ENCODE measurements at places on chromosomes 16 and 17. TPM values are rescaled to one million over a fixed set of nuclear protein-coding genes. Genes with fewer than 3 reads are reported as not detected.

GSDMA gene
- not detected for total RNA-seq

KRTAP2-2 gene
- total RNA-seq: not detected

DDX42 gene
- total RNA-seq: 67.6 TPM

RUNDC3A gene
- 2.1 TPM for total RNA-seq

CPNE7 gene
- 6.6 TPM for total RNA-seq

TOP2A gene
- total RNA-seq: 37.4 TPM

DUXB gene
- not detected for total RNA-seq

- H3K36me3 ChIP-seq: no peaks in the 10 kb centered on the region
- no peaks in the 10 kb centered on the region for H3K27me3 ChIP-seq
- no peak for DNase-seq
- no peak overlapping the region for H3K27ac ChIP-seq
Measured at GRCh38 chr17:64337676-64338075, 53.0 kb downstream of the PECAM1 start.

- H3K27ac ChIP-seq: peak overlapping the region; percentile 80
- no peaks in the 10 kb centered on the region for H3K36me3 ChIP-seq
- DNase-seq: peak; percentile 45
Measured at GRCh38 chr16:70725024-70725911, 39.4 kb upstream of the MTSS2 start.

DNA sequence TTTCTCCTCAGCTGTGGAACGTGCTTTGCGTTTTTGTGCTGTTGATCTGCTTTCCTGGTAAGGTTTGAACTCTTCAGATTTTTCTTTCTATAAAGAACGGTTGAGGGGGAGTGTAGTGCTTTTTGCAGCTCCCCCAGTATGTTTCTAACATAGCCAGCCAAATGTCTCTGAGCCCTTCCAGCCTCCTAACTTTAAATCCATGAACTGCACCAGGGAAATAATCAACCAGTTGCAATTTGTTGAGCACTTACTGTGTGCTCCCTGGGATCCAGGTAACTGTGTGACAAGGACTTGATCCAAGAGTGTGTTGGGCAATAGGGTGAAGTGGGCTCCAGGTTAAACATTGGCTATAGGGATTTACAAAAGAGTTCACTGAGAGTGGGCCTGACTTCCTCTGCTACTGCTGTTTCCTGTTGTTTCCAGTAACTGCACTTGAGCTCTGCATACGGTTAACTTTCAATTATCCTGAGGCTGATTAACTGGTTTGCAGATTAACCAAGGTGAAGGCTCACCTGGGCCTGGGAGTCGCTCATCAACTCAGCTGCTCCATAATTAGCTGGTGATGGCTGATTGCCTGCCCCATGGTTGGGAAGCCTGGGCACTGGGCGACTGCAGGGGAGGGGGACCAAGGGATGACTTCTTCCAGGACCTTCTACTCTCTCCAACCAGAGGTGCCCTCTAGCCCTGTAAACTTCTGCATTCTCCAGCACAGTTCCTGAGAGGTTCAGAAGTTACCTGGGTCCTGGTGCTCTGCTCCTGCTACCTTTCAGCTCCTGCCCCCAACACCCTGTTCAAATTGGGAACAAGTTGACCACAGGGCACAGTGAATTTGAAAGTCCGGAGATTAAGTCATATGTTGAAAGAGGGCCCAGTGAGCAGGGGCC, 19.5 kb downstream of the HLF start:
- H3K27ac ChIP-seq: peak overlapping the region; percentile 80
- H3K4me3 ChIP-seq: no peak overlapping the region
- no peak for DNase-seq
- no peaks in the 10 kb centered on the region for H3K36me3 ChIP-seq
- H3K27me3 ChIP-seq: no peaks in the 10 kb centered on the region
- peaks cover 24% of the 10 kb centered on the region for H3K4me1 ChIP-seq

- no peaks in the 10 kb centered on the region for H3K27me3 ChIP-seq
- no peak for DNase-seq
- H3K4me1 ChIP-seq: peaks cover 10% of the 10 kb centered on the region
- H3K36me3 ChIP-seq: no peaks in the 10 kb centered on the region
Measured at GRCh38 chr17:46139432-46140210, 53.6 kb downstream of the KANSL1 start.

DNA sequence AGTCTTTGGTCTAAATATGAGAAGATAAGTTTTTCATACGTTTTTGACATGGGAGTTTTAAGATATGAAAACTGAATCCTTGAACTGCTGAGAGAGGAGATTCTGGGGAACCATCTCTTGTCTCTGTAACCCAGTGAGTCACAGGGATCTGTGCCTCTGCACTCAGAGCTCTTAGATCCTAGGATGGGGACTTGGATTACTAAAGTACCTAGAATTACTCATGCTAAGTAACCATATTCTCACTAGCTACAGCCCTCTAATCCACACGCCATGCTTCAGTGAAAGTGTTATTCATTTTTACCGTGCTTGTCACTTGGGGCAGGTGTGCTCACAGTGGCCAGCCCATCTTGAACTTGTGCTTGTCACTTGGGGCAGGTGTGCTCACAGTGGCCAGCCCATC, 2.0 kb downstream of the MRM3 start:
- H3K36me3 ChIP-seq: no peaks in the 10 kb centered on the region
- H3K4me3 ChIP-seq: no peak overlapping the region
- H3K27me3 ChIP-seq: no peaks in the 10 kb centered on the region
- DNase-seq: no peak
- H3K27ac ChIP-seq: no peak overlapping the region

DNA sequence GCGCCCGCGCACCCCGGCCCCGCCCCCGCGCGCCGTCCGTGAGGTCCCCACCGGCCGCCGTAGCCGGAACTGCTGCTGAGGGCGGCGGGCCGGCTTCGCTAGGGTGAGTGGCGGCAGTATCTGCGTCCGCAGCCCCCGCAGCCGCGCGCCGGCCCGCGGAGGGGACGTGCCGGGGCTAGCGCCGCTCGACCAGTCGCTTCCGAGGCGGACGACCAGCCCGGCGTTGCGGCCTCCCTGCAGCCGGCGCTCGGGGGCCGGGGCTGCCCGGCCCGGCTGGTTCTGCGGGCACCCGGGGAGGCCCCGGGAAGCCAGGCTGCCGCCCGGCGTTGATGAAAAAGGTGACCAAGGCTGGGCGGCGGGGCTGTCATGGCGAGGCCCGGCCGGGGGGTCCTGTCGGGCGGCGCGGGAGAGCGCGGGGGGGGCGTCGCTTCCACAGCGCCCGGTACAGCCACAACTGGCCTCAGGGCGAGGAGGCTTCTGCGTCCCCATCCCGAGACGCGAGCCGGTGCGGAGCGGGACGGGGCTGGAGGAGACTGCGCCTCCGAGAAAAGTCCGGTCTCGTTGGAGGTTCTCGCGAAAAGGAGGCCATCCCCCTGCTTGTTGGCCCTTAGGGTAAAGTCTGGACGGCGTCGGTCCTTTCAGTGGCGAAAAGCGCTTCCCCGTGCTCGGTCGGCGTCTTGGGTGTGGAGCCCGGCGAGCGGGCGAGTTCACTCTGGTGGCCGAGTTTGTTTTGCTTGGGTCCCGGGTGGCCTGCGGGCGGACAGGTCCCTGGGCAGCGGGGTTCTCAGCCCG, at the start of gene CRAMP1:
Gene CRAMP1 (plus strand): TSS at position 41 of the 792 bp plus-strand sequence. CDS start 2,280 bp downstream, outside the sequence.
- H3K4me3 ChIP-seq: peak within 1 kb of the TSS; percentile 80
- H3K27ac ChIP-seq: peak within 1 kb of the TSS; percentile 56
- DNase-seq: peak; percentile 43
- peaks cover 30% of the 10 kb centered on the region for H3K4me1 ChIP-seq

- no peak for DNase-seq
- H3K27me3 ChIP-seq: no peaks in the 10 kb centered on the region
- no peak overlapping the region for H3K27ac ChIP-seq
Measured at GRCh38 chr16:11225677-11226549, 30.1 kb downstream of the SOCS1 start.

DNA sequence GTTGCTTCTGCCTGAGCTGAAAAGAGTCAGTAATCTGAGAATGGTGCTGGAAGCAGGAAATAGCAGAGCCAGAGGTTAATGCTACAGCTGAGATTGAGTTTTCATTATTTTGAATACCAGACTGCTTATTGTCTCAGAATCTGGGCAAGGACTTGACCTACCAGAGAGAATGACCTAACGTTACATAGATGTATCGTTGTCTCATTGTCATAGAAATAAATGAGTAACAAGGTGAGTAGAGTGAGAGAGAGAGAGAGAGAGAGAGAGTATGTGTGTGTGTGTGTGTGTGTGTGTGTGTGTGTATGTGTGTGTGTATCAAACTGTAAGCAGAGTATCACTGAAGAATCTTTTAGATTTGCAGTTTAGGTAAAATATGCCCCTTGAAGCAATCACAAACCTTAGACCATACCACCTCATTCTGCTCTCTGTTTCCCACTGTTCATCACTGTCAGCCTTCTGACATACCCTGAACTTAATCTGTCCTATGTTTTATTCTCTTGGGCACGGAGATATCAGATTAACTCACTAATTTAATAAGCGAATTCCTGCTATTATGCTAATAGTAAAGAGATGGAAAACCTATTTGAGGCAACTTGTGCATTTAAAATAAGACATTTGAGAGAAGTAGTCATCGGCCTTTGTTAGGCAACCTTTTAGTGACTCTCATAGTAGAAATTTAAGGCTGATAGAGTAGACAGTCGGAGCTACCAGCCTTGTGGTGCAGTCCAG, 87.8 kb downstream of the CYB561 start:
- DNase-seq: no peak
- peak overlapping the region; percentile 69 for H3K27ac ChIP-seq
- H3K4me3 ChIP-seq: no peak overlapping the region
- H3K27me3 ChIP-seq: no peaks in the 10 kb centered on the region

DNA sequence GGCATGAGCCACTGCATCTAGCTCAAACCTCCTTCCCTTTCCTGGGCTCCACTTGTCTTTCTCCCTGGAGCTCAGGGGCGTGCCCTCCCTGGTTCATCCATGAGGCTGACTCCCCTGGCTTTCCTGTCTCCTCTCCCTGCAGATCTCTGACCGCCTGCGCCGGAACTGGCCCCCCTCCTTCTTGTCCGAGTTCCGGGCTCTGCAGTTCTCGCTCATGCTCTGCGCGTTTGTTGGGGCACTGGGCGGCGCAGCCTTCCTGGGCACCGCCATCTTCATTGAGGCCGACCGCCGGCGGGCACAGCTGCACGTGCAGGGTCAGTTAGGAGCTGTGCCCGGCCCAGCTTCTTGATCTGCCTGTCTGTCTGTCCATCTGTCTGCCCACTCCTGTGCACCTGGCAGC, 1.2 kb upstream of the LAT start:
- no peak overlapping the region for H3K4me3 ChIP-seq
- no peak for DNase-seq
- no peak overlapping the region for H3K27ac ChIP-seq
- H3K4me1 ChIP-seq: no peaks in the 10 kb centered on the region
- no peaks in the 10 kb centered on the region for H3K27me3 ChIP-seq

GRCh38 chr16:25585526-25585925, 106.2 kb upstream of the HS3ST4 start:
- no peaks in the 10 kb centered on the region for H3K4me1 ChIP-seq
- no peak overlapping the region for H3K4me3 ChIP-seq
- no peak overlapping the region for H3K27ac ChIP-seq

- no peaks in the 10 kb centered on the region for H3K27me3 ChIP-seq
- no peaks in the 10 kb centered on the region for H3K4me1 ChIP-seq
- H3K4me3 ChIP-seq: no peak overlapping the region
- DNase-seq: no peak
- no peak overlapping the region for H3K27ac ChIP-seq
Measured at GRCh38 chr16:87576171-87576570, 26.1 kb upstream of the JPH3 start.

GRCh38 chr16:74774223-74775139, at the start of gene FA2H:
Gene FA2H, minus strand, starts transcription at chr16:74774820. Its CDS starts 65 bp downstream, at chr16:74774755.
- H3K4me1 ChIP-seq: no peaks in the 10 kb centered on the region
- H3K27me3 ChIP-seq: peaks cover 8% of the 10 kb centered on the region
- H3K36me3 ChIP-seq: no peaks in the 10 kb centered on the region
- peak within 1 kb of the TSS; percentile 44 for H3K27ac ChIP-seq

- peak; percentile 34 for DNase-seq
- H3K27ac ChIP-seq: no peak overlapping the region
- peaks cover 13% of the 10 kb centered on the region for H3K4me1 ChIP-seq
Measured at GRCh38 chr17:78842881-78843565, 2.4 kb upstream of the USP36 start.

GRCh38 chr16:65373097-65373496, 251.2 kb upstream of the CDH11 start:
- H3K27me3 ChIP-seq: no peaks in the 10 kb centered on the region
- no peak overlapping the region for H3K27ac ChIP-seq
- DNase-seq: no peak
- no peak overlapping the region for H3K4me3 ChIP-seq
- no peaks in the 10 kb centered on the region for H3K36me3 ChIP-seq
- H3K4me1 ChIP-seq: no peaks in the 10 kb centered on the region

DNA sequence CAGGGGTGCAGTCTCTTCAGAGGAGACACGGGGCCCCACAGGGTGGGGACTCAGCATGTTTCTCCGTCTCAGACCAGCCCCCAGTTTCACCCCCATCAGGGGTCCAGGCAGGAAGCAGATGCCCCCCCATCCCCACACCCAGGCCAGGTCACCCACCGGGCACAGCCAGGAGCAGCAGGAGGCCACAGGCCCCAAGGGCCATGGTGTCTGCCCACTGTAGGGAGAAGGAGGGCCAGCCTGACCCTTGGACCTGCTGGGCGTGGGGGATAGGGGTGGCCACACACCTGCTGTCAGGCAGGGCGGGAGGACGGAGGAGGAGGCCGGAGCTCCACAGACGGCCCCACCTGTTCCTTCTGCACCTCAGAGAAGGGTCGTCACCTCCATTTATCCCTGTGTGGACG, at the start of gene TPSG1:
Gene TPSG1 (minus strand): TSS at position 218 of the 401 bp plus-strand sequence. CDS start 16 bp downstream, at position 202.
- H3K4me1 ChIP-seq: peaks cover 3% of the 10 kb centered on the region
- no peaks in the 10 kb centered on the region for H3K27me3 ChIP-seq
- DNase-seq: peak; percentile 33
- H3K4me3 ChIP-seq: no peak within 1 kb of the TSS

GRCh38 chr17:15377616-15378015, 36.2 kb upstream of the TEKT3 start:
- peaks cover 6% of the 10 kb centered on the region for H3K4me1 ChIP-seq
- H3K27ac ChIP-seq: peak overlapping the region; percentile 82
- peak; percentile 55 for DNase-seq
- no peak overlapping the region for H3K4me3 ChIP-seq

- H3K27me3 ChIP-seq: no peaks in the 10 kb centered on the region
- no peaks in the 10 kb centered on the region for H3K4me1 ChIP-seq
- no peaks in the 10 kb centered on the region for H3K36me3 ChIP-seq
Measured at GRCh38 chr17:59186850-59187249, 23.0 kb upstream of the SMG8 start.

DNA sequence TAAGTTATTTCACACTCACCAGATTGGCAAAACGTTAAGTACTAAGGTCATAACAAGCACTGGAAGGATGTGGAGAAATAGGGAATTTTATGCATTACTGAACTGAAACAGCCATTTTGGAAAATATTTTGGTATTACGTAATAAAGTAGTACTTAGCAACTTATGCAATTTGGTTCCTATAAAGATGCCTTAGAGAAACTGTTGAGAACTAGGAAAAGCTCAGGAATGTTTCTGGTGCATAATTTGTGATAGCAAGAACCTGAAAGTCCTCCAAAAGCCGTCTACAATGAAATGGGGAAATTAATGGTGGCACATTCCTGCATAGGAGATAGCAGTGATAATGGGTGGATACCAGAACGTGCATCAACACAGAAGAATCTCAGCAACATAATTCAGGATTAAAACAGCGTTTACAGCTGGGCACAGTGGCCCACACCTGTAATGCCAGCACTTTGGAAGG, 472.5 kb downstream of the WWOX start:
- no peaks in the 10 kb centered on the region for H3K36me3 ChIP-seq
- H3K4me1 ChIP-seq: no peaks in the 10 kb centered on the region
- no peak for DNase-seq
- H3K4me3 ChIP-seq: no peak overlapping the region

- no peaks in the 10 kb centered on the region for H3K36me3 ChIP-seq
- peak overlapping the region; percentile 16 for H3K4me3 ChIP-seq
- H3K27me3 ChIP-seq: no peaks in the 10 kb centered on the region
- H3K27ac ChIP-seq: peak overlapping the region; percentile 99
- peaks cover 22% of the 10 kb centered on the region for H3K4me1 ChIP-seq
Measured at GRCh38 chr16:30697264-30698138, 1.5 kb upstream of the SRCAP start.

All from hepatocyte (in vitro differentiated cells).